Suppressor macrophage (primary cell): ENCODE measurements at places on chromosomes 11 and 22.

GRCh38 chr11:79579063-79579462 is 138.2 kb upstream of the TENM4 start:
- DNase-seq, result no peak

DNA sequence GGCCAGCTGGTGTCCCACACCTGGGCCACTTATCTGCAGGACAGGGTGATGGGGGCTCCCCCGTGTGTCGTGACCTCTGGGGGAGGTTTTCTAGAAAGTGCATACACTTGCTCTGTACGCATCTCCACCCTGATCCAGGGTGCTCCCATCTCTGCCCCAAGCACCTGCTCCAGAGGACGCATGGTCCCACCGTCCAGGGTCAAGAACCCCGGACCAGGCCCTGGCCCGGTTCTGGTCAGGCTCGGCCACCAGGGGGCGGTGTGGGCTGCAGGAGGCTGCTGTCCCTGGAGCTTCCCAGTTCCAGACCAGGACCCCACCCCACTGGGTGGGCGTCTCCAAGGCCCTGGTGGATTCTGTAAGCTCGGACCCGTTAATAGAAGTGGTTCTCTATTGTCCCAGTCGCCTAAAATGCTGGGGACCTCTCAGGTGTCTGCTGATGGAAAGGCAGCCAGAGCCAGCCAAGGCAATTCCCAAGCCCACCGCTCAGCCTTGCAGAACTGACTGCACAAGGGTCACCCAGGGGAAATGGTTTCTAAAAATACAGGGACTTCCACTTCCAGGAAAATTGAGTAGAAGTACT is 34.7 kb upstream of the SEPTIN5 start:
- DNase-seq, result peak; percentile 44

DNA sequence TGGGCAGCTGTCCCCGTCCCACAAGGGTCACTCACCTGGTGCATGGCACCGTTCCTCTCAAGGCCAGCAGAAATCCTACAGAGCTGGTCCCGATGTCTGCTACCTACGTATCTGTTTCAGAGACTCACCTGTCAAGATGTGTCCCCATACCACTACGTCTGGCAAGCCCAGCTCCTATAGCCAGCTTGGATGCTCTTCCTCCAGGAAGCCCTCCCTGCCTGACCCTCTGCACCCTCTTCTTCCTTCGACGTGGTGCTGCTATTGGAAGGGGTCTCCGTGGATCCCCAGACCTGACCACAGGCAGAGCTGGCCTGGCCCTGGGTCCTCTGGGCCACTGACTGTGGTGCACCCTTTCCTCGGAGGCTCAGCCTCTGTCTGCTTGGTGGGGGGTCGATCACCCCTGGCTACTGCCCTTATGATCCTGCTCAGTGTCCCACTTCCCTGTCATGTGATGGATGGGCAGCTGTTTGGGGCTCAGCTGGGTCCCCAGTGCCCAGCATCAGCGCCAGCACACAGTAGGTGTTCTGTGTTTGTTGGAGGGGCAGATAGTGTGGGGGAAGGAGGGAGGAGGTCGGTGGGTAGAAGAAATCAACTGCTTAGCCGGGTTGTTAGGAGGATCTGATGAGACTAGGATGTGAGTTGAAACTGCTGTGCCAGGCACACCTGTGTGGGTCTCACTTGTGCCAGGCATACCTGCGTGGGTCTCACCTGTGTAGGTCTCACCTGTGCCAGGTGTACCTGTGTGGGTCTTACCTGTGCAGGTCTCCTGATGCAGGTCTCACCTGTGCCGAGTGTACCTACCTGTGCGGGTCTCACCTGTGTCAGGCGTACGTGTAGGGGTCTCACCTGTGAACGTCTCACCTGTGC is 21.7 kb upstream of the ARHGAP8 start:
- no peak for DNase-seq

DNA sequence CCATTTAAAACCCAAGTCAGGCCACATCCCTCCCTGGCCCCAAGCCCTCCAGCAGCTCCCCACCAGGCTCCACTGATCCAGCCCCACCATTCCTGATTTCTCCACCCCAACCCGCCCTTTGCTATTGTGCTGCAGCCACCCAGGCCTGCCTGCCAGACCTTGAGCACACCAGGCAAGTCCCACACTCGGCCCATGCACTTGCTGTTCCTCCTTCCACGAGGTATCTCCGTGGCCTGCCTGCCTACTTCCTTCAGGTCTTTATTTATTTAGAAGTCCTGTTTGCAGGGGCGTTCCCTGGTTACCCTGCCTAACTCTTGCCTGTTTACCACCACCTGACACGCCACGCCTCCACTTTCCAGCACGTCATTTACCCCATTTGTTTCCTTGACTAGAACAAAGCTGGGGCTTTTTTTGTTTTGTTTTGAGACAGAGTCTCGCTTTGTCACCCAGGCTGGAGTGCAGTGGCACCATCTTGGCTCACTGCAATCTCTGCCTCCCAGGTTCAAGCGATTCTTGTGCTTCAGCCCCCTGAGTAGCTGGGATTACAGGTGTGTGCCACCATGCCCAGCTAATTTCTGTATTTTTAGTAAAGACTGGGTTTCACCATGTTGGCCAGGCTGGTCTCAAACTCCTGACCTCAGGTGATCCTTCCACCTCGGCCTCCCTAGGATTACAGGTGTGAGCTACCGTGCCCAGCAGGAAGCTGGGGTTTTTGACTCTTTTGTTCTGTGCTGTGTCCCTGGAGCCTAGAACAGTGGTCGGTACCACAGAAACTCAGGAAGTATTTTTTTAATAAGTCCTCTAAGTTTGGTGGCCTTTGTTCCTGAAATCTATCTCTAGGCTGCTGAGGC is 6.7 kb downstream of the CENPM start:
- DNase-seq, result peak; percentile 57

DNA sequence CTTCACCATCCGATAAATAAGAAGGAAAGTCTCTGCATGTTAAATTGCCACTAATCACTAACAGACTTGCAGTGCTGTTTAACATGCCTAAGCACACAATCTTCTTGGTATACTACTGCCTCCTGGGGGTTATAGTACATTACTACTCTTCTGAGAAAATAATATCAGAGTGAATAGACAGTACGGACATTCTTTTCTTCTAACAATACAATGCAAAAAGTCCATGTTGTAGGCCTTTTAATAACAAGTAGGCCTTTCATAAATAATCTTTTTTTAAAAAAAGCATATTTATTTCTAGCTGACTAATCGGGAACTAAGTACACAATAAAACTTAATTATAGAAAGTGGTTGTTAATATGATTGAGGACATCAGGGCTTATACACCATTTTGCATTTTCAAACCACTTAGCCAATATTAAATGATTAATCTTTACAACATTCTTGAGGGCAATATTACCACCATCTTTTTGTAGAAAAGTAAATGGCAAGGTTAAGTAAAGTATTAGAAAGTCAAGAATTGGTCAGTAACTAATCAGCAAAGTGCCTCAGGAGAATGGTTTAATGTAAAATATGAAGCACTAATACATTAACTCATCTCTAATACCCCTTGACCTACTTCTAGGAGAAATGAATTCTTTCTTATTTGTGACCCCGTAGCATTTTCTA is 84.7 kb downstream of the TTC28 start:
- DNase-seq, result peak; percentile 35
